ENCODE measurements at places on chromosomes 11 and 22.

GRCh38 chr11:94741022-94741679 lies 27.0 kb upstream of the AMOTL1 start:
- DNase-seq: no peak

- no peak for DNase-seq
Measured at GRCh38 chr11:3732671-3733436, 61.7 kb upstream of the CHRNA10 start.

DNA sequence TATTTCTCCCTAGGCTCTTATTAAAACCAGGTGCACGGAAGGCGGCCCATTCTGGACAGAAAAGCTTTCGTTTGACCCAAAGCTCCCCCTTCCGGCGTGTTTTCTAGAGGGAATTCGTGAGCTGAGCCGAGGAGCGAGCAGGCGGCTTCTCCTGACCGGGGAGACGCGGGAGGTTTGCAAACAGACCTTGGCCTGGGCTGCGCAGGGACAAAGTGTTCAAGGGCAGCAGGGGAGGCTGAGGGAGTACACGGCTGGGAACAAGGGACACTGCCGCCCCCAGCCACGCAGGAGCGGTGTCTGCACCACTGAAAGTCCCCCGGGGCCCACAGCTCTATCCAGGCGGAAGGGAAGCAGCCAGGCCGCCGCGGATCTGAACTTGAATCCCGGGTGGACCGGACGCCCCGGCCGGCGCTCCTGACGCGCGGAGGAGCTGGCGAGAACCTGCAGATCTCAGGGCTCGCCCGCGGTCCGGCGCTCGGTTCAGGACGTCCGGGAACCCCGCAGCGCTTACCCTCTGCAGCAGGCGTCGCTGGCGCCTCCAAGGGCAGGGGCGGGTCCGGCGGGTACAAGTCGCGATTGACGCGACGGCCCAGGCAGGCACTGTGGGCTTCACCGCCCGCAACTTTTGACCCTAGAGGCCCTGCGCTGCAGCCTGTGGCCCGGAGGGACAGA lies 101.9 kb downstream of the WT1 start:
- no peak for DNase-seq

DNA sequence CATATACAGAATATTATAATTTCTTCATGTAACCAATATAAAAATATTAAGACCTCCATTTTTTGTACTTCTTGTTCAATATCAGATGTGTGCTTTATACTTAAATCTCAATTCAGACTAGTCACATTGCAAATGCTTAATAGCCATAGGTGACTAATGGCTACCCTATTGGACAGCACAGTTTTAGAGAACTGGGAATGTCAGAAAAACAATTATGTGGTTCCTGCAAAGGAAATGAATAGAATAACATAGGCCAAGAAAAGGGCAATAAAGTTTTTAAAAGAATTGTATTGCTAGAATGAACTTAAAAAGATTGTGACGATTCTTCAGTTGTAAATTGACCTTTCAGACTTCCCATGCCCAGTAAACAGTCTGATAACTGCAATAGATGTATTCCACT lies 843.0 kb downstream of the METTL15 start:
- no peak for DNase-seq
